ENCODE measurements at places on chromosomes 5 and 9.

DNA sequence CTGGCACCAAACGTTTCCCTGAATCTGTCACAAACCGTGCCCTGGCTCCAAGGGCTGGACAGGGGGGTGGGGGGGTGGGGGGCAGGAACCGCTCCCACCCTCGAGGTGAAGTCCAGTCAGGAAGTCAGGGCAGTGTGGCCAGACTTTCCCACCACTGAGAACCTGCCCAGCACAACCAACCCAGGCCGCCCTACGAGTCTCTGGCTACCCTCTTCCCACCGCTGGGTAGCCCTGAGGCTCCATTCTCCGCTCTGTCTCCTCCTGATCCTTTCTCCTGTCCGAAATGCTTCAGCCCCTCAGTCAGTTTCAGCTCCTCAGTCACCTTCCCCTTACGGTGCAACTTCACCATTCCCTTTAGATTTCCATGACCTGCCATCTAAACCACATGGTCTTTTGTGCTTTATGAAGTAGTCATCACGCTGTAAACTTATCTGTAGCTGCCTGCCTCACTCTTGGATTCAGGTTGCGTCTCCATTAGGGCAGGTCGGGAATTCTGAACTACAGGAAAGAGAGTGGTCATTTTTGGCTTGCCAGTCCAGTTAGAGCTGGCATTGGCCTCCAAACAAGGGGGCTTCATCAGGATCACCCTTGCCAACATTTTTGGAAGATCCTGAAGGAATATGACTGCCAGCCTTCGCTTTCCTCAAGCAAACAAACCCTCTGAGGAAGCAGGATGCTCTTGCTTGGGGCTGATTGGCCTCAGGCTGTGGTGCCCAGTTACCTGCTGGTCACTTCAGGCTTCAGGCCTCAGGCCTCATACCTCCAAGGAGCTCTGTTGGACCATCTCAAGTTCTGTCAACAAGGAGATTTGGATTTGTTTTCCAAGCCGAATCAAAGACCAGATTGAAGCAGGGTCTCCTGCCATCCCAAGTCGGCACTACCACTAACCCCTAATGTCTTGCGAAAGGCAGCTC is 794 bp upstream of the DCAF12 start:
- no peak for DNase-seq

DNA sequence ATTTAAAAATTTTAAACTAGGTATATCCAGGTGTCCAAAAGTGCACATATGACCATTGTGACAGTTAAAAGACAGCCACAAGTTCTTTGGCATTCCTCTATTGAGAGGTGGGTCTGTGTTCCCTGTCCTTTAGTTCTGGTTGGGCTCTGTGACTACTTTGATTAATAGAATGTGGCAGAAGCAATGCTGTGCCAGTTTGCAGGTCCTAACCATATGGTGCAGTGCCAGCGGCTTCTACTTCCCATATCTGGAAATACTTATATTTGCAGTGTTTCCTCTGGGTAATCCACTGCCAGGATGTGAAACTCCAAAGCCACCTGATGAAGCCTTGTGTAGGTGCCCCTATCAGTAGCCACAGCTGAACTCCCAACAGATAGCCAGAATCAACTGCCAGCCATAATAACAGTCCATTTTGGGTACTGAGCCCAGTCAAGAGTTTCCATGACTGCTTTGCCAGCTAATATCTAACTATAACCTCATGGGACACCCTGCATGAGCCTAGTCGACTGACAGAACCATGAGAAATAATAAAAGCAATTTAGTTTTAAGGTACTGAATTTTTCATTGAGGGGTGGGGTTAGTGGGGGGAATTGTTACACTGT is 361.0 kb upstream of the SEMA6A start:
- no peak for DNase-seq

DNA sequence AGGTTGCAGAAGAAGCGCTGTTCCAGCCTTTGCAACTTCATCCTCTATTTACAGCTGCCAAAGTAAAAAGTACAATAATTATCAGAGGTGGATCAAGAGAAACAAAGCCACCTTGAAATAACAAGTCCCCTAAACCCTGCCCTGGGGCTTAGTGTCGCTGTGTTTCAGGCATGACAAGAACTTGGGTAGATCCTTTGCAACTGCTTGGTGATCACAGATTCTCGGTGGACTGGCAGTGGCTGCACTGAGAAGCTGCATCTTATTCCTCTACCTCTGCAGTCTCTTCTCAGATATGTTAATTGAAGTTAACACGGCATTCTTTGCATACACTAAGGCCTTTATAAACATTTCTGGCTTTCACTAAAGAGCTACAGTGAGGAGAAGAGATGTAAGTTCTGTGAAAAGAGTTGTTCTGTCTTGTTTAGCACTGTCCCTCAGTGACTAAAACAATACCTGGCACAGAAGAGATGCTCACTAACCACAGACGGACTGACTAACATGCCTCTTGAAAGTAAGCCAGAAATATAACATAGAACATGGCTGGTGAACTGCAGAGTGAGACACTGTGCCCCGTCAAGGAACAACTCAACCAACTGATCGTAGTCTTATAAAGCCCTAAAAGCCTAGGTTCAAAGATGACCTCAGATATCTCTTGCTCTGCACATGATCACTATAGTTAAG is 144.2 kb downstream of the MLLT3 start:
- no peak for DNase-seq

- no peak for DNase-seq
Observed at GRCh38 chr9:106616026-106616425, 246.9 kb upstream of the ZNF462 start.

DNA sequence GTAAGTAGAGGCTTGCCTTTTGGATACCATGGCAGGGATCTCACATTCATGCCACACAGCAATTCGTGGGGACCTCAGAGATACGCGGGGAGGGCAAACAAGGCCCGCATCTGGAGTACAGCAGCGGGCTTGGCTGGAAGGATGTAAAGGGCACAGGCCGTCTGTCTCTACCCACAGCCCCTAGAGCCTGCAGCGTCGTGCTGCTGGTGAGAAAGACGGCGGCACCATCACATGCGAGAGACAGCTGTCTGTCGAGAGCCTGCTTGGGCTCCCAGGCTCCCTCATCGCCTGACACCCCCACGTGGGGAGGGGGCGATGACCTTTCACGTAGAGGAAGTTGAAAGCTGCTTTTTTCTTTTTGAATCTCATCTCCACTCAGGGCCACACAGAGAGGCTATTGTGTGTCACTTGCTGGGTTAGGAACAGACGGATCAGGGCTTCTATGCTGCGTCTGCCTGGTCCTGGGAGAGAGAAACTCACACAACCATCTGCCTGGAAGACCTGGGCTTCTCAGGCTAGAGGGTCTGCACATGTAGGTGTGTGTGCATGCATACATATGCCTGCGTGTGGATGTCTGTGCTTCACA is 134.6 kb upstream of the PPP1R26 start:
- DNase-seq: no peak

DNA sequence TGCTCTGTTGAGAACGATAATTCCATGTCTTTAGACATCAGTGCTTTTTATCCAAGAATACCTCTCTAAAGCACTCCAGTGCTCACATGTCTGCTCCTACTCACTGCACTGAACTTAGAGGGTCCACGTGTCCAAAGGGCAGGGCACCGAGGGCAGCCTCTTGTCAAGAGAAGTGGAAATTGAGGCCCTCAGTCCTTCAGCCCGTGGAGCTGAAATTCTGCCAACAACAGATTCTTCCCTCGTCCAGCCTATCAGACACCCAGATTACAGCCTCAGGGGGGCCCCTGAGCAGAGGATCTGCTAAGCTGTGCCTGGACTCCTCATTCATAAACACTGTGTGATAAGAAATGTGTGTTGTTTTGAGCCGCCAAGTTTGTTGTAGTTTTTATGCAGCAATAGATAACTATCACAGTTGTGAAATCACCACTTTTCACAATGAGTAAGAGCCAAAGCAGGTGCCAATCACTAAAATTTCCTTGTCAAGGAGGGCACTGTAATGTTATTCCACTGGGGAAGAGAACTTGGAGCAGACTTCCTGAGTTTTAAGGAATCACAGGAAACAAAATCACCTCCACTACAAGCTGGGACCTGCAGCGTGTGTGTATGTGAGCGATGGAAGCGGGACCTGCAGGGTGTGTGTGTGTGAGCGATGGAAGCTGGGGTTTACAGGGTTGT is 58.8 kb upstream of the IGFBPL1 start:
- DNase-seq: no peak

- DNase-seq: no peak
Observed at GRCh38 chr5:107633171-107633901, 37.4 kb downstream of the EFNA5 start.

- DNase-seq: no peak
Observed at GRCh38 chr5:159819591-159820411, 96.5 kb upstream of the ADRA1B start.

DNA sequence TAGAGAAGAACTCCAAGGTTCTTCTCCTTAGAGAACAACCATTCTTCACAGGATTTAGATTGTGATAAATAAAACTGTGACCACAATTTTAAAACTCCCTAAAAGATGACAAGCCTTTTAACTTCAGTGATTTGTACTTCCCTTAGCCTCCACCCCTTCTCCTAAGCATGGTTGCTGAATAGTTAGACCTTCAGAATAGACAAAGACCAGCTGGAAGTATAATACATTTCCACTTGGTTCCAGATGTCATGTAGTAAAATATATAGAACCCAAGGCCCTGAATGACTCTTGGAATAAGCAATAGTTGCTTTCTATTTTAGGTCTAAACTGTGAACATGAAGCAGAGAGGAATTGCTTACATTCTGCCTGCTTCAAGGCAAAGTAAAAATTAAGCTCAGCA is 208.7 kb downstream of the ARRDC3 start:
- no peak for DNase-seq

- no peak for DNase-seq
Observed at GRCh38 chr5:83306572-83307241, 164.8 kb upstream of the VCAN start.

DNA sequence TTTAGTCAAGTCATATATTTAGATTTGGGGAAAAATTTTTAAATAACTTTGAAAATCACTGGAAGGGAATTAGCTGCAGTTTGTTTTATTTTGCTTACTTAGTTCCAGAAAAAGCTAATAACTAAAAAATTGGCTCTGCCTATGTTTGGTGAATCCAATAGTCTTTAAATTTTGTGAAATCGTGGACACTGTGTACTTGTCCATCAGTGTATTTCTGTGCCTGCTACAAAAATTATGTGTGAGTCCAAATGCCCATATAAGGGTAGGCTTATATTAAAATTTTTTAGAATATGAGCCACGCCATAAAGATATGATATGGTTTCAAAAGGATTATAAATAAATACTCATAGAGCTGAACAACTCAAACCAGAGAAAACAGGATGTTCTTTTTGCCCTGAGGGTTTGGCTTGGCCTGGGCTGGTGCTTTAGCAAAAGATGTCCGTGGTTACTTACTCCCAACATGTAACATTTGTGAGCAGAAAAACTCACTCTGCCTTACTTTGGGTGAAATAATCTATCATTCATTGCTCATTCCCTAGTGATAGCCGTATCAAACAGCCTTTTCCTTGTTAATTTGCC is 133.2 kb upstream of the PRLR start:
- DNase-seq: no peak

DNA sequence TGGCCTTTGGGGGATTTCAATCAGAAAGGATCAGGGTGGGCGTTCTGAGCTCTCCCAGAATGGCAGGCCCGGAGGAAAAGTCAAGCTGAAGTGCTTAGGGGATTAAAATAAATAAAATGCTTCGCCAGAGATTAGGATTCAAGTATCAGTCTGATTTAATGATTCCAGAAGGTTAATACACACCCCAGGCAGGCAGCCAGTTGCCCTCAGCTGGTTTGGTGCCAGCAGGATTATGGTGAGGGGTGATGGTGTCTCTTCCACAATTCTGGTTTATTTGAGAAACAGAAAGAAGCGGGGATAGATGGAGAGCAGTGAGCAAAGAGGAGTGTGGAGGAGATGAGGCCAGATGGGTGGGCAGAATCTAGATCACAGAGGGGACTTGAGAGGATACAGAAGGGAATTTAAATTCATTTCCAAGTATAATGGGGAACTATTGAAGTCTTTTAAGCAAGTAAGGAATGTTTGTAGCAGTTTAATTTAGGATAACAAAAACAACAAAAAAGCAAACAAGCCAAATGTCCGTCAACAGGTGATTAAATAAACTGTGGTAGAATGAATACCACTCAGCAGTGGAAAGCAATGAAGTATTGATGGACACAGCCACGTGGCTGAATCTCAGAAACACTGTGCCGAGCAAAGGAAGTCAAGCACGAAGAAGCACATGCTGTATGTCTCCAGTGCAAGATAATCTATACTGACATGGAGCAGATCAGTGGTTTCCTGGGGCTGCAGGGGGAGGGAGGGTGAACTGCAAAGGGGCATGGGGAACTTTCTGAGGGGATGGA is 297.7 kb downstream of the MSX2 start:
- no peak for DNase-seq

GRCh38 chr9:18371621-18372020 is 102.3 kb upstream of the ADAMTSL1 start:
- DNase-seq: no peak

GRCh38 chr5:10192309-10192708 is 57.4 kb downstream of the ATPSCKMT start:
- no peak for DNase-seq

DNA sequence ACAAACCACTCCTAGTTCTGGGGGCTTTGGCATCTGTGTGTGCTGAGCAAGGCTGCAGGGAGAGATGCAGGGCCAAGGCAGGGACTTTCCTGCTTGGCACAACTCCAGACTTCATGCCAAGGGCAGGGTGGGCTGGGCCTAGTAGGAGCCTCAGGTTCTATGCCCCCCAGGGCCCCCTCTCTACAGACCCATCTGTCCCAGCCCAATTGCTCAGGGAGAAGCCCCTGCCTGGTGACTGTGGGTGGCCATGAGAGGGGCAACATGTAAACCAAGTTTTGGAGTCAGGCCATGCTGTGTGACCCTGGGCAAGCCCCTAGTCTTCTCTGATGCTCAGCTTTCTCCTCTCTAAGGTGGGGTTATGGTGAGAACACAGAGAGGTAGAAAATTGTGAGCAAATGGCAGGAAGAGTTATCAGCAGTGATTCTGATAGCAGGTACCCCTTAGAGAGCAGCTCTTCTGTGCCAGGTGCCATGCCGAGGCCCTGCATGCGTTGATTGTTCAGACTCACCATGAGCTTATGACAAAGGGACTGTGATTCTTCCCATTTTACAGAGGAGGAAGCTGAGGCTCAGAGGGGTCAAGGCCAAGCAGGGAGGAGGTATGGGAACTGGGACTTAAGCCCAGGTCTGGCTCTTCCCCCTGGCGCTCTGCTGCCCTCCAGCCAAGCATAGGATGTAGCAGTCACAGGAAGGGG is 5.2 kb downstream of the OLFML2A start:
- no peak for DNase-seq

GRCh38 chr9:99345942-99346341 is 123.9 kb downstream of the SEC61B start:
- DNase-seq: no peak

DNA sequence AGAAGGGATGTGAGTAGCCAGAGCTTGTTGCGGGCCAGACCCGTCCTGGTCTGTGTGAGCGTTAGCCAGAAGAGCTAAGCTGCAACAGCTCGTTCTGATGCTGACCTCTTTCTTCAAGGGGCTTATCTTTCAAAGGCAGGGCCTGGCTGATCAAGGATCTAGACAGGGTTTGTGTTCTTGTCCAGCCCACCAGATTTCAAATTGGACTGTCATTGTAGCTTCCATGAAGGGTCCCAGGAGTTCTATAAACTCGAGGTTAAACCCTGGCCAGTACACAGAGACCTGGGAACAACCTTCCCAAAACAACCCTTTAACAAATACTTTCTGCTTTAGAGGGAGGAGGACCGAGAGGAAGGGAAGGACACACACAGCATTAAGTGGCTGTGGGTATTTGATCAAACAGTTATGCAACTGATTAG is 153.0 kb upstream of the TUT7 start:
- DNase-seq: no peak

All from NCI-H1048 (cell line).